ENCODE measurements at places on chromosomes 6 and 20.

- DNase-seq: no peak
Measured at GRCh38 chr6:53168516-53169267, 20.1 kb upstream of the GCM1 start.

DNA sequence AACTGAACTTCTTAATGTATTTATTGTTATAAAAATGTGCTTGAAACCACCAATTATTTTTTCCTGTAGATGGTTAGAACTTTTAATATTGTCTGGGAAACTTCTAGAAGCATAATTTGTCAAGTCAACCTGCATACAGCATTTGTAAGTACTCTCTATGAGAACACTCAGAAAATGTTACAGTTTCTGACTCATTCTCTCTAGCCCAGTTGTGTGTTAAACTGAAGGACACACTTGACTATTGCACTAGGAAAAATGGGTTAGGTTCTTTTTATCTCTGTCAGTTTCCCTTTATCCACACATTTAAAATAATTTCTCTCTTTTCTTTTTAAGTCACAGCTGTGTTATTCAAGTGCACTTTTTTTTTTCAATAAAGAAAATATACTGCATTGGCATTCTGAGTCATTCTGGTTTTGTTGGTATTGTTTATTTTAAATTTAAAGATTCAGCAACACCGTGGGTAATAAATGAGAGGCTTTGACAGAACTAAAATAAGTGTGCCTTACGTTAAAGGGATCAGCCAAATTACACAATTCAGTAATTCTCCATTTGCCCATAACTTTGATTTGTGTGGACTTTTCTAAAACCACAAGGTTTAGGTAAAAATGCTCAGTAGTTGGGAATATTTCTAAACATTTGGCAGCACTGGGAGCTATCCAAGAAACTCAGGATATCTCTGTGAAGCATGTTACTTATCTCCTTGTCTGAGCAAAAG is 50.7 kb downstream of the OPN5 start:
- DNase-seq: no peak

GRCh38 chr6:144094731-144095133 is 641 bp downstream of the SF3B5 start:
- DNase-seq: no peak

DNA sequence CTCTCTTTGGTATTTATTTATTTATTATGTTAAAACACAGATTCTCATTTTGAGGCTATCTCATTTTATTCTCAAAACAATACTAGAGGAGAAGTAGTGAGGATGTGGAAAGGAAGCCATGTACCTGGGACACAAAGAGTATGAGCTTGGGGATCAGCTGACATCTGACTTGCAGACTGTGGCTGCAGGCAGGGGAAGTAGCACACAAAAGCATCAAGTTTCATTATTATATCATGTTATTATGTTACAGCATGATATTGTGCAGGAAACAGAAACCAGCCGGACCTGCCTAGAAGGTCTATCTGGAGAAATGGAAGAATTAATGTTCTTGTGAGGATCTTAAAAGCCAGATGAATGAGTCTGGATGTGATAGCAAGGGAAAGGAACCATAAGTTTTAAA is 248.2 kb downstream of the KHDC1L start:
- no peak for DNase-seq

DNA sequence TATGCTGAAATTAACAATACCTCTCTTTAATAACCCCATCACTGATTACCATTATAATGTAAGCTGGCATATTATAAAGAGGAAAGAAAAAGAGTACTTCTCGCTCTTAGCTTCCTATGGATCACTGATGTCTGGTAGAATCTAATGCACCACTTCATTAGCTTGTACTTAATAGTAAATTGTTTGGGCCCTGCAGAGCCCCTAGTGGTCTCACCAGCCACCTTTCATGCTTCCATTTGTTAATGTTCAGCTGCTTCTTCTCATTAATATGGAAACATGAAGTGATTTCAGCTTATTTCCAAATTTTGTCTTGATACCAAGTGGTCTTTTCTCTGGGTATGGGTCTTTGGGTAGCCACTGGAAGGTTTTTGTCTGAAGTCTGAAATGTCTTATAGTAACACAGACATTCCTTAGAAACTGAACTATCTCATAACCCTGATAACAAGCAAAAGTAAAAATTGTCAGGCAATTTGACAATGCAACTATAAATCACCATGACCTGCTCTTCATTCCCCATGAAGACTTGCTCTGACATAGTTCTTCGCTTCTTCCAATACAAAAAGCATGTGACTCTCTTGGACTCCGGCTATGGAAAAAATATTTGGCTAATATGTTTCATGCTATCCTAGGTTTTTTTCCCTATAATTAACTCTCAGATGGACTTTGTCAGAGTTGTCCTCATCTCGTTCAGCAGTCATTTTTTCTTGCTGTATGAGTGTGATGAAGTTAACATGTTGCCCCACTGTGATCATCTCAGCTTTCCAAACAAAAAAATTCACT is 395.8 kb upstream of the MARCKS start:
- no peak for DNase-seq

- no peak for DNase-seq
Measured at GRCh38 chr6:156448579-156448978, 328.6 kb upstream of the ARID1B start.

- no peak for DNase-seq
Measured at GRCh38 chr6:82703230-82703629, 339.6 kb downstream of the TPBG start.

DNA sequence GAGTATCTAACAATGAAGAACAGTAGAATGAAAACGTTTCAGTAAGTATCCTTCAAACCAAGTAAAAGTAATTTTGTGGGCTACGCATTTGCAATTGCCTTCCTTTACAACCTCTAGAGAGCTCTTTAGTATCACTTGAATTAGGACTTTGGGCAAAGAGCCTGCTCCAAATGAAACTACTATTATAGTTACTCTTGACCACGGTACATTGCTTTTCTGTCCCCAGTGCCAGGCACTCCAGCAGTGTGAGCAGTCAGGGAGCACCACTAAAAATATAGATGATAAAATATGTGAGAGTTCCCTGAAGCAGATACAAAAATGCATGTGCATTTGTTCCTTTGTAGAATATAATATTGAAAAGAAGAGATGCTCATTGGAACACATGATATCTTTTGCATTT is 450.1 kb upstream of the MANEA start:
- no peak for DNase-seq

DNA sequence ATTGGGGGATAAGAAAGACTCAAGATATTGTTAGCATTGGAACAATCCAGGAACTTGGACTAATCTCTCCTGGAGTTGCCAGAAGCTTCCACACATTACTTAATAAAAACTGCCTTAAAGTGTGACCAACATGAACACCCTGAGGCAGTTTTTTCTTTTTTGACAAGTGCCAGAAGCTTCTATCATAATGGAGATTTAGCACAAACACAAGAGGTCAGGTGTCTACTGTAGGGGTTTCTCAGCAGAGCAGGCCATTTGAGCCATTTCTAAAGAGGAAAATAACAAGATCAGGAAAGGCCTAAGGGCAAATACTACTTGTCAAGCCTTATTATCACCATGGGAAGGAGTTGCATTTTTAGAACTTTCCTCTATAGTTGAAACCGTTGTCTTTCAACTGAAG is 361.5 kb downstream of the EPM2A start:
- no peak for DNase-seq

- no peak for DNase-seq
Measured at GRCh38 chr6:49649988-49650387, 13.3 kb upstream of the RHAG start.

DNA sequence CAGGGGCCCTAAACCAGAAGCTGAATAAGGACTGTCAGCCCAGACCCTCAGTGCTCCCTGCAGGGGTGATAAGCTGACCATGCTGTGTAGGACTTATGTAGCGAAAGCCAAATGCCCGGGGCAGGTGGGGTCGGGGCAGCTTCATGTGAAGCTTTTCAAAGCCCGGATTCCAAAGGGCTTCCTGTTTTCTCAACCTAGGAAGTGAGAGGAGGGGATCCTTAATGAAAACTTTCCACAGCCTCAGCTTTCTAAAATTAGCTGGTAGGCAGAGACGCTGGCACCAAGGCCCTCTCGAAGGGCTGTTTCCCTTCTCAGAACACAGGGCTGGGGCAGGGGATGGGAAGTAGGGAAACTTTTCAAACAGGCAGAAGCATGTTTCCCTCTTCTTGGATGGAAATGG is 148.9 kb downstream of the NFATC2 start:
- no peak for DNase-seq

- no peak for DNase-seq
Measured at GRCh38 chr20:61407561-61407960, 155.5 kb downstream of the CDH4 start.

- DNase-seq: no peak
Measured at GRCh38 chr20:43962530-43962929, 47.9 kb downstream of the TOX2 start.

DNA sequence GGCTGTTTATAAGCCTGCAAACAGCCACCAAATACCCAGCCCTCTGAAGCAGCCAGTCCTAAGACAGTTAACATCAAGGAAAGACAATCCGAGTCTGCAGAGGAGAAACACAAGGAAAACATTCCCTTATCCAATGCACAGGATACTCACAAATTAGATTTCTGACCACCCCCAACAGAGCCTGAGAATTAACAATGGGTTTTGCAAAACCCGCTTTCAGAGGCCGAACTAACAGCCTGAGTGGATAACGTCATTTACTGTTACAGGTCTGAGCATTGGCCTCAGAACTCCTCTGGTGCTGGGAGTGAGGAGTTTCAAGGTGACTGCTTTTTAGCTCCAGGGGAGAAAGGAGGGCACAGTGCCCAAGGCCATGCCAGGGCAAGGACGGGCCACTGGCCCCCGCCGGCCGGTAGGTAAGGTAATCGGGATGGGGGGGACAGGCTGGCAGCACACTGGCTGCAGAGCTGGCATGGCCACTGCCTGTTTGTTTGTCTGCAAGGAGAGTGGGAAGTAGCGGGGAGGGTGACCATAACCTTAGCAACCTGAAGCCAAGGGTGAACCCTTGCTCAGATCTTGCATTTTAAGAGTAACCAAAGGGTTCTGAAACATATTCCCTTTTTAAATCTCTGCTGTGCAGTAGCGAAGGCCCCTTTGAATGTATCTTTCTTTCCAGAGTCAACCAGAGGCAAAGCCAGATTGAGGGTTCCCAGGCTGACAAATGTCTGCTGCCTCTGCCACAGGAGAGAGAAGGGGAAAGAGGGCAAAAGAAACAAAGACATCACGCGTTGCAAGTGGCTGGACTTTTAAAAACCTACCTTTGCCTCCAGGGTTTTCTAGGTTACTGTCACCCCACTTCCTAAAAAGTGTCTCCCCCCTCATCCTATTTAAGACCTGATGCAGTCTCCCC is 3.9 kb downstream of the ZMYND8 start:
- DNase-seq: no peak

DNA sequence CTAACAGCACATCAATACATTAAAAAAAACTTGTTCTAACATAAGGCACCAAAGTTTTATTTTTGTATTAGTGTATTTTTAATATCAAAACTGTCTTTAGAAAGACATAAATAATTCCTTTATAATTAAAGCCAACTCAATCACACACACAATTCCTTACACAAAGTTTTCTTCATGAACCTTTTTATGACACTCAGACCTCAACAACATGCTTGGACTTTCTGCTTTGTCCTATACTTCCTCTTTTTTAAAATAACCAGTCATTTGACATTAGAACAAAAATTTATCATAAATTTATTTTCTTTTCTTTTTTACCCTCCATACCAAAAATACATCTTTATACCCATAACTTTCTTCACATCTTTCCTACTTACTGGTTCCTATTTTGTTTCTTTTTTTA is 292.0 kb upstream of the ARID1B start:
- no peak for DNase-seq

DNA sequence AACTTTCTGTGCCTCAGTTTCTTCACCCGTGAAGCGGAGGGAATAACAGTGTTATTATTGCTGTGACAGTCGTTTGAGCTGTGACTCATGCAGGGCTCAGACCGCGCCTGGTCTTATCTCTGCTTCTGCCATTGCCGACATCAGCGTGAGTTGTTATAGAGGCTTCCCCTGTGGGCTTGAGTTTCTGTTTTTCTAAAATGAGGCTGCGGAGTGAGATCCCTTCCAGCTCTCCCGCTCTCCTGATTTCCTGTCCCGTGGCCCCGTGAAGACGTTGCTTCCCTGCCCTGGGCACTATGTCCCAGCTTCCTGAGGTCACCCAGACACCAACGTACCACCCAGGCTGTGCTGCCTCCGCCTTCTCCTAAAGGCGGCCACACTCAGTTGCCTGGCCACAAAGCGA is 278.5 kb downstream of the BMP7 start:
- DNase-seq: no peak

DNA sequence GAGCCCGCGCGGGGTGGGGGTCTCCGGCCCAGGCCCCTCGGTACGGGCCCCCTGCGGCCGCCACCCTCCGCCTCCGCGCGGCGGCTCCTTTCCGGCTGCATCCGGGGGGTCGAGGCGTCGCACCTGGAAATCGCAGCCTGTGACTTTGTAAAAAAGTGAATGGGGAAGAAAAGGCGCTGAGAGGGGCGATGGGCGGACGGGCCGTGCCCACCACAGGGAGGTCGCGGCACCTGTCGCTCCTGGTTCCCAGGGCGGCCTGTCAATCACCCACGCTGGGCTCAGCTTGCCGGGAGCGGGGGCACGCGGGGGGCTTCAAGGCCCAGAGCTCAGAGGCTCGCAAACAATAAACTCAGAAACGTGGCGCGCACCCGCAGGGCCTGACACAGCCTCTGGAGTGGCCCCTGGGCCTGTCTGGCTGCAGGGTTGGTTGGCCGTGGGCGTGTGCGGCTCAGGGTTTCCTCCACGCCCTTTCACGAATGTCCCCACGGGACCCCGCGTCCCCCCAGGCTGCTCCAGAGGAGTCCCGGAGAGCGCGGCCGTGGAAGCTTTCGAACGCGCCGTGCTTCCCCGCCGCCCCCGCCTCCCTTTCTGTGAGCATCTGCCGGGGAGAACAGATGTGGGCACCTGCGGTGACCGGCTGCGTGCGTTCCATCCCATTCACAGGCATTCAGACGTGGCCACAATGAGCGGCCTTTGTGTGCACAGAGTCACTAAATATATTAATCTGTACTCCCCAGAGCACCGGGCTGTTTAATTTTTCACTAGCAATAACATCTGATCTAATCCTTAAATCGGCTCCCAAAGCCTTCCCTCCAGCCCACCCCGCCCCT is 6.1 kb upstream of the DLL1 start:
- no peak for DNase-seq

DNA sequence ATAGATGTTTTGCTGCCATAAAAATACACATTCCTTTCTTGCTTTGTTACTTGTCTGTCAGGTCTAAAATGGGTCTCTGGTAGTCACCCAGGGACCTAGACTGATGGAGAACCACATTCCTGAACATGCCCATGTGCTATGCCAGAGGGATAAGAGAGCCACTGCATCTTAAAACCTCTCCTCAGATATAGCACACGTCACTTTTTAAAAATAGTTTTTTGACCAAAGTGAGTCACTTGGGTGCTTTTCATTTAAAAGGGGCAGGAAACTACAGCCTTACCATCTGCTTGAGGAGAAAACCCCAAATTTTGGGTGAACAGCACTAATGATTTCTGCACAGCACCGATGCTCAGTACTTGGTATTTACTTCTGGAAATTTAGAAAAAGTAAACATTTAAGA is 197.8 kb downstream of the OGFRL1 start:
- DNase-seq: no peak

GRCh38 chr6:71391126-71391525 is 102.5 kb downstream of the OGFRL1 start:
- no peak for DNase-seq
